ENCODE measurements at places on chromosomes 12 and 14.

- peak; percentile 88 for DNase-seq
These were observed 192.4 kb upstream of the SLC16A7 start for GRCh38 chr12:59403259-59403932.

- DNase-seq, result no peak
These were observed 22.5 kb downstream of the PLEKHH1 start for GRCh38 chr14:67555518-67556090.

- DNase-seq, result no peak
These were observed 139.6 kb downstream of the PRKD1 start for GRCh38 chr14:29788093-29788492.

GRCh38 chr12:116201908-116202307 lies 75.6 kb downstream of the MED13L start:
- peak; percentile 35 for DNase-seq

GRCh38 chr12:54012631-54013409 lies 4.0 kb downstream of the HOXC8 start:
- no peak for DNase-seq

Data from fibroblast of gingiva (primary cell).